H7 (cell line): ENCODE measurements at places on chromosomes 11 and 22. TPM values are rescaled to one million over a fixed set of nuclear protein-coding genes. Genes with fewer than 3 reads are reported as not detected.

Gene KRTAP5-10
- 0.14 TPM in 1 of 2 replicates, not detected in the other for total RNA-seq

GRCh38 chr11:94781837-94782236, 13.7 kb downstream of the AMOTL1 start:
- DNase-seq = no peak

Gene SPTBN2
- 39.2 and 51.2 TPM in 2 replicates for total RNA-seq

Gene APOA5
- 0.07 and 0.11 TPM in 2 replicates for total RNA-seq

- DNase-seq = peak; percentile 76
Measured at GRCh38 chr22:46078241-46079092, 71.9 kb upstream of the PPARA start.

Gene HBG2
- not detected in 2 replicates for total RNA-seq

DNA sequence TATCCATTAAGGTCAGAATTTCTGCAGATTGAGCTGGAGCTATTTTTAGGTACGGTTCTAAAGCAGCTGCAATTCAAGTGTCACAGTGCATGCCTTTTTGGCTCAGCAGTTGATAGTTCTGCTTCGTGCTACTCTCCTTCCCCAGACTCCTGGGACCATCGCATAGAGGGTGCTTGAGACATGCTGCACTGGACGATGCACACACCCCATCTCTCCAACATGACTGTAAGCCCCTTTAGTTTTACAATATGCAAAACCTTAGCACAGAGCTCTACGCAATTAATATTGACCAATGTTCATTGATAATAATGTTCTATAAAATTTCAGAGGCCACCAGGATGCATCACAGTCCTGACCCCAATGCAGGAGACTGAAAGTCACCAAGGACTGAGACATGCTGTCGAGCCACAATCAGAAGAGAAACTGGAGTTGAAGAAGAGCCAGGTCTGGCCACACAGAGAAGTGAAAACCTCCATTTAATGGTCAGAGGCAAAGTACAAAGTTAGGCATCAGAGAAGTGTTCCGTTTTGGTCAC, 120.9 kb upstream of the ZC3H12C start:
- no peak for DNase-seq

DNA sequence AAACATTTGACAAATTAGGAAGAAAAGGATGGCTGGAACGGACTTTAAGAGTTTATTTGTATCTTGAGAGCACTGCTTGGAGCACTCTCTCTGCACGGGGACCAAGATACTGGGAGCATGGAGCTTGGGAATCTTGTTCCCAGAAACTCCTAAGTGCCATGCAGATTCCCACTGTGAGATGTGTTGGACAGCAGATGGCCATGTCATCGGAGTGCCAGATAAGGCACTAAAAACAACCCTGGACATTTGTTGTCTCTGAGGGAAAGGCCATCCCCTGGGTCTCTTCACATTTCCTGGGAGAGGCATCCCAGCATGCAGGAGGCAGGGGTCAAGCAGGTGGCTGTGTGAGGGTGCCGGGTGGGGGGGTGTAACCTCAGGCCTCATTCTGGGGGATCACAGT, 2.9 kb downstream of the KIRREL3 start:
- no peak for DNase-seq

Gene CTTN
- total RNA-seq = 155 and 188 TPM in 2 replicates

DNA sequence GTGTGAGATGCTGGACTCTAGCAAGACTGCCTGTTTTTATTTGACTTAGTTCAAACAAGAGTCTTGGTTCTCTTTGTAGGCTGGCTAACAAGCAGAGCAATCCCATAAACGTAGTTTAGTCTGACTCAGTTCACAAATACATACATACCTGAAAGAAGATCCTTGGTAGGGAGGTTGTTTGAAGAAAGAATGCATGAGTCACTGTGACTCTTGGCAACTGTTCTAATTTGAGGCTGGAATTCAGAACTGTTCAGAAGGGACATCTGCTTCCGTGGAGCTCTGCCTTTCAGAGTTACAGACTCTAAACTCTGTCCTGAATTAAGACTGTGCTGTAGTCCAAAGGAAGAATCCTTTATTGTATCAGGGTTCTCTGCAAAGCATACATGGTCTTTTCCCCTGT, 32.2 kb downstream of the C2CD3 start:
- no peak for DNase-seq

DNA sequence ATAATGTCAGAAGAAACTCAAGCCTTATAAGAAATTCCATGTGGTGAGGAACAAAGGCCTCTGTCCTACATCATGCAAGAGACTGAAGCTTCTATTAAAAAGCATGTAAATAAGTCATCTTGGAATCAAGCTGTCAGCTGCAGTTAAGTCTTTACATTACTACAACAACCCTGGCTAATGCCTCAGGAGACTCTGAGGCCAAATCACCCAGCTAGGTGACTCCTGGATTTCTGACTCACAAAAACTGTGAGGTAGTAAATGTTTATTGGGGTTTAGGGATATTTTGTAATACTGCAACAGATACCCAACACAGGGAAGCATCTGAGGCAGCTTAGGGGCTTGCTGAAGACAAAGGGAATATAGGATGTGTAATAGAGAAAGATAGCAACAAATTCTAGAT, 89.6 kb downstream of the C11orf87 start:
- DNase-seq = no peak

DNA sequence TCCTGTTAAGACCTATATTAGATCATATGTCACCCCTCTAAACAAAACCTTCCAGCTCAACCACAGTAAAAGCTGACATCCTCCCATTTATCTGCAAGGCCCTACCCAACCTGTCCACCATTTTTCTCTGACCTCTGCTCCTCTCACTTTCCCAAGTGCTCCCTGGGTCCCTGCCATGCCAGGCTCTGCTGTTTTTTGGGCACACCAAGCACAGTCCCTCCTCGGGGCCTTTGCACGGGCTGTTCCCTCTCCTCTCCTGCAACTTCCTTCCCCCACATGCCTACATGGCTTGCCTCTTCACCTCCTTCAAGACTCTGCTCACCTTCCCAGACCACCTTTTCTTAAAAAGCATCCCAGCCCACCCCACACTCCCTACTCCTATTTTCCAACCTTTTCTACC, 9.8 kb downstream of the TST start:
- no peak for DNase-seq

DNA sequence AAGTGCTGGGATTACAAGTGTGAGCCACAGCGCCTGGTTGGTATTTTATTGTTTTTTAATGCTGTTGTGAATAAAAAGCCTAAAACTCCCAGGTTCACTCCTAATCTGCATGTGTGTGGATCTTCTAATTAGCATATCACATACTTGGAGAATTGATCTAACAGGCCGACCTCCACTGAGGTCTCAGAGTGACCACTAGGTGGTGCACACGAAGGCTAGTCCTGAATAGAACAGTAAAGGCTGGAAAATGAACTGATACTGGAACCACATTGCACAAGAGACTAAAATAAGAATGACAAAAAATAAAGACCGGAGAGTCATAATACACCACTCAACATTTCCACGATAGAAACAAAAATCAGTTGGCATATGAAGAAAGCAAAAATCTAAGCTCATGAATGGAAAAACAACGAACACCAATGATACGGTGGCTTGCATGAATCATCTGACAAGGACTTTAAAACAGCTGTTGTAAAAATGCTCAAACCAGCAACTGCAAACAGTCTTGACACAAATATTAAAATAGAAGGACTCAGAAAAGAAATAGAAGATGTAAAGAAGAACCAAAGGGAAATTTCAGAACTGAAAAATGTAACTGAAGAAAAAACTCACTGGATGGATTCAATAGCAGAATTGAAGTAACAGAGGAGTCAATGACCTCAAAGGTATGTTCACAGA, 19.2 kb downstream of the PIM3 start:
- DNase-seq = peak; percentile 88

Gene DDIAS
- total RNA-seq = 29.4 and 37.3 TPM in 2 replicates

DNA sequence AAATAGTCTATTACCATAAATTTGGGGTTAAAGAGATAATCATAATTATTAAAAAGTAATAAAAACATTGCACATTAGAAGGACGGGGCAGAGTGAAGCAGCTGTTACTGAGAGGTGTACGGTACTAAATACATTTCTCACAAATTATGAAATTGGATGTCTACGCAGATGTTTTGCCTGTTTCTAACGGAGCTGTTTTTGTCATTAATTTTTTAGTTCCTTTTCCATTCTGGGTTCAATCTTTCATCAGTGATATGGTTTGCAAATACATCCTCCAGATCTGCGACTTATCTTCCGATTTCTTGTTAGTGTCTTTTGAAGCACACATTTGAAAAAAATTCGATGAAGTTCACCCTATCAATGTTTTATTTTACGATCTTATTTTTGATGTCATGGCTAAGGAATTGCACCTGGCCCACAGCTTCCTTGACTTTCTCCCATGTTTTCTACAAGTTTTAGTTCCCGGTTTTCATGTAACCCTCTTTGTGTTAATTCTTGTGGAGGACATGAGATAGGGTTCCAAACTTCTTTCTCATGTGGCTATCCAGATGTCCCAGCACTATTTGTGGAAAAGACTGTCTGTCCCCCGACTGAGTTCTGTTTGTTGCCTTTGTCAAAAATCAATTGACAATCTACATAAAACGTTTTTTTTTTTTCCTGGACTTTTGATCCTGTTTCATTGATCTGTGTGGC, 21.3 kb upstream of the KRTAP5-6 start:
- DNase-seq = no peak

Gene LARGE2
- total RNA-seq = 36.6 and 38.6 TPM in 2 replicates

GRCh38 chr22:48807155-48807554, 1020.5 kb downstream of the BRD1 start:
- DNase-seq = no peak

GRCh38 chr22:24155627-24156140, 25.6 kb upstream of the SUSD2 start:
- DNase-seq = peak; percentile 91

Gene OR5B21
- total RNA-seq = not detected in 2 replicates

- no peak for DNase-seq
Measured at GRCh38 chr11:19218216-19218615, 16.4 kb upstream of the CSRP3 start.

DNA sequence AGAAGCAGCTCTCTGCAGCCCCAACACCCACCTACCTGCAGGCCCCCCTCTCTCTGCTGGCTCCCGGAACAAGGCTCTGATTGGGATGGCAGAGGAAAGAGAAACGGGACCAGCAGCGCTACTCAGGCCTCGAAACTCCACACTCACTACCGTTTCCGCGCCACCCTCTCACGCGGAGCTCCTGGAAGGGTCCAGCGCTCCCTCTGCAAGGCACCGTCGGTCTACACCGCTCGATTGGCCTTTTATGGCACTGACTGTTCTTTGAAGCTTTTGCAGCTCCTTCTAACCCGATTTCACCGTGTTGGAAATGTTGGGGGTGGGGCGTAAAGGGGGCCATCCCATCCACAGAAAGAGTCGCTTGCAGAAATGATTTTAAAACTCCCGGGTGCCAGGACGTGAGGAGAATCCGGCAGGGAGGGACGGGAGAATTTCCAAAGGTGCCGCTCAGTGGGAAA, 323 bp upstream of the PANX1 start:
- peak; percentile 55 for DNase-seq

Gene NELL1
- 2.6 and 5.1 TPM in 2 replicates for total RNA-seq

Gene ELP4
- total RNA-seq = 28.0 and 35.5 TPM in 2 replicates

GRCh38 chr11:68598816-68599653, 85.3 kb upstream of the GAL start:
- DNase-seq = no peak

Gene OR52N4
- not detected in 2 replicates for total RNA-seq

- DNase-seq = peak; percentile 72
Measured at GRCh38 chr11:1234771-1235305, 12.0 kb downstream of the MUC5B start.

Gene TSPAN32
- total RNA-seq = not detected in 2 replicates

GRCh38 chr11:57097149-57097548, 84.6 kb upstream of the LRRC55 start:
- no peak for DNase-seq

Gene NCF4
- total RNA-seq = not detected in 2 replicates

DNA sequence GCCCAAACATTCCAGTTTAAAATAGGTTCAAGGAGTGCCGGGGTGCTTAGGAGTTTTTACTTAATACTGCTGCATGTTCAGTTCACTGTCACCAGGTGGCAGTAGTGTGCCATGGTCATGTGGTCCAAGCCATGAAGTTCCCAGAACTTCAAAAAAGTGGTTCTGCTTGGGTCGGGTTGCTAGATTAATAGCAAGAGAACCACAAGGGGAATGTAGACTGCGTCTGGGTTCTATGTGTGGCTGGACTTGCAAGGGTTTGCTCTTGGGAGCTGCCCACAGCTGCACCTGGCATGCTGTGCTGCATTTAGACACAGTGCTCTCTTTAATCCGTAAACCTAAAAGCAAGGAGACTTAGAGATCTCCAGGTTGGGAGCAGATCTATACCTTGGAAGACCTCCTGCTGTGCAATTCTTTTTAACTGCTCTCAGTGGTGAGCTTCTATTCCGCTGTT, 6.5 kb upstream of the SPON1 start:
- peak; percentile 42 for DNase-seq

Gene ALDH3B2
- total RNA-seq = not detected in 2 replicates

DNA sequence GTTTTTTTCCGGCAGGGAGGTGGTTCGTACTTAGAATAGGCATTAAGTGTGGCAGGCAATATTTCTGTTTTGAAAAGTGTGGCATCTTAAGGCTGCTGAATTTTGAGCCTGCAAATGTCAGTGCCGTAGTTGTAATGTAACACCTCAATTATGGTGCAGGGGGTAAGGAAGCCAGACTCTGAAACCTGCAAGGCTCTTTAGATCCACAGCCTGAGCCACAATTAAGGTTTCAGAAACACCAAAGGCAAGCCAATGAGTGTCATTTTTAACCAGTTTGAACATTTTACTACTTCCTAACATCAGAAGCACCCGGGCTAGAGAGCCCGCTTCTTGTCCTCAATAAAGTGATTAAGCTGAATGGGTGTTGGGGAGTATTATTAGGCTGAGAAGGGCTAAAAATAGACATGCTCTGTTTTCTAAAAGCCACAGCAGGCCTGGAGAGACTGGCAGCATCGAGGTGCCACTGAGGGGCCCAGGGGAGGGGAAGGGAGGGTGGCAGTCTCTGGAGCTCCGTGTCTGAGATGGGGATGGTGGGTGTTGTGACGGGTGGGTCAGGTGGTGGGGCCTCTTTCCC, 113.4 kb downstream of the ZBTB16 start:
- no peak for DNase-seq

- no peak for DNase-seq
Measured at GRCh38 chr11:42521994-42522393, 789.8 kb upstream of the API5 start.

DNA sequence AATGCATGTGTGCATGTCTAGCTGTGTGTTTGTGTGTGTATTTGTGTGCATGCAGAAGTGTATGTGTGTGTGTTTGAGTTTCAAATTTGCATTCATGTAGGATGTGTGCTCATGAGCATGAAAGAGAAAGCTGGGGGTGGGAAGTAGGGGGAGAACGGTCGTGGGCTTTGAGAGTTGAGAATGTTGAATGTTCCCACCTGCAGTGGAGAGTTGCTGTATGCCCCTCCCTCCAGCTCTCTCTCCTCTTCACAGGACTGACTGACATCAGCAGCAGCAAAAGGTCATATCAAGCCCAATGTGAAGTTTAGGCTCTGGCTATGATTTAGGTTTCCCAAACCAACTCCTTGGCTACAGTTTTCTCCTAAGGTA, 63.8 kb upstream of the RRAS2 start:
- DNase-seq = peak; percentile 35

DNA sequence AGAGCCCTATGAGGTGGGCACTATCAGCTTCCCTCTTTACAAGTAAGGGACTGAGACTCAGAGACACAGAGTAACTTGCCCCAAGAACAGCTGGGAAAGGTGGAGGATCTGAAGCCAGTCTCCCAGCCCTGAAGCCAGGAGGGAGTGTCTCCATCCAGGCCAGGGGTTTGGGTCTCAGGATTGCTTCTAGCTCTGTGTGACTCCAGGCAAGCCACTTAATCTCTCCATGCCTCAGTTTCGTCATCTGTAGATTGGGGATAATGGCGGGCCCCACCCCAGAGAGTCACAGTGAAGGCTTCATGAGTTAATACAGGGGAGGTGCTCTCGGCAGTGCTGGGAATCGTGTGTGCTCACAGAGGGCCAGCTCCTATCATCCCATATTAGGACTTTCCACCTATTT, 10.5 kb downstream of the MAP4K2 start:
- DNase-seq = peak; percentile 20

- DNase-seq = no peak
Measured at GRCh38 chr11:6321356-6321755, 1.1 kb upstream of the CAVIN3 start.
